HFFc6 (cell line): ENCODE measurements at places on chromosomes 12 and 14. TPM values are rescaled to one million over a fixed set of nuclear protein-coding genes. Genes with fewer than 3 reads are reported as not detected.

- H3K36me3 ChIP-seq, result no peaks in the 10 kb centered on the region
- H3K27ac ChIP-seq, result no peak overlapping the region
- no peak overlapping the region for H3K4me3 ChIP-seq
- H3K4me1 ChIP-seq, result peaks cover 12% of the 10 kb centered on the region
- H3K27me3 ChIP-seq, result peaks cover 4% of the 10 kb centered on the region
- no peak for DNase-seq
These were observed 182.0 kb downstream of the CAND1 start for GRCh38 chr12:67451206-67451605.

DNA sequence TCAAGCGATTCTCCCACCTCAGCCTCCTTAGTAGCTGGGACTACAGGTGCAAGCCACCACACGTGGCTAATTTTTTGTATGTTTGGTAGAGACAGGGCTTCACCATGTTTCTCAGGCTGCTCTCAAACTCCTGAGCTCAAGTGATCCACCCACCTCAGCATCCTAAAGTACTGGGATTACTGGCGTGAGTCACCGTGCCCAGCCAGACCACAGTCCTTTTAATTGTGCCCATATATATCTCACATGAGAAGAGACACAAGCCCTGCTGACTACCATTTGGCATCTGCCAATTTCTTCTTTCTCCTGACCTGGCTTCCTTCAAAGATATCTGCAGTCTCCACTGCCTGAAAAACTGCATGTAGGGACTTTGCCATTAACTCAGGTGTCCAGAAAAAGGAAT lies 142.5 kb downstream of the DPY19L2 start:
- no peaks in the 10 kb centered on the region for H3K4me1 ChIP-seq
- no peaks in the 10 kb centered on the region for H3K36me3 ChIP-seq
- H3K27me3 ChIP-seq, result no peaks in the 10 kb centered on the region
- no peak overlapping the region for H3K27ac ChIP-seq

GRCh38 chr12:110540048-110540447 lies 37.9 kb downstream of the RAD9B start:
- H3K4me3 ChIP-seq, result peak overlapping the region; percentile 61; the same call in 1 of the 2 replicates
- no peaks in the 10 kb centered on the region for H3K27me3 ChIP-seq
- H3K27ac ChIP-seq, result peak overlapping the region; percentile 77
- H3K4me1 ChIP-seq, result peaks cover 58% of the 10 kb centered on the region
- H3K36me3 ChIP-seq, result peaks cover 45% of the 10 kb centered on the region

The PMCH gene
- not detected in 3 replicates for total RNA-seq

The NAP1L1 gene
- total RNA-seq, result 512 to 597 TPM (median 584 TPM) in 3 replicates

GRCh38 chr14:37900561-37900960 lies 305.1 kb downstream of the TTC6 start:
- no peak for DNase-seq
- H3K36me3 ChIP-seq, result peaks cover 11% of the 10 kb centered on the region
- no peaks in the 10 kb centered on the region; the same call in 1 of the 2 replicates for H3K27me3 ChIP-seq
- H3K4me1 ChIP-seq, result peaks cover 73% of the 10 kb centered on the region
- H3K27ac ChIP-seq, result peak overlapping the region; percentile 29; the same call in 1 of the 2 replicates

GRCh38 chr12:90502070-90502469 lies 452.9 kb downstream of the CCER1 start:
- no peak overlapping the region for H3K4me3 ChIP-seq
- no peaks in the 10 kb centered on the region for H3K36me3 ChIP-seq
- no peak for DNase-seq
- no peaks in the 10 kb centered on the region for H3K27me3 ChIP-seq
- no peak overlapping the region for H3K27ac ChIP-seq

The KCNC2 gene
- not detected in 3 replicates for total RNA-seq

DNA sequence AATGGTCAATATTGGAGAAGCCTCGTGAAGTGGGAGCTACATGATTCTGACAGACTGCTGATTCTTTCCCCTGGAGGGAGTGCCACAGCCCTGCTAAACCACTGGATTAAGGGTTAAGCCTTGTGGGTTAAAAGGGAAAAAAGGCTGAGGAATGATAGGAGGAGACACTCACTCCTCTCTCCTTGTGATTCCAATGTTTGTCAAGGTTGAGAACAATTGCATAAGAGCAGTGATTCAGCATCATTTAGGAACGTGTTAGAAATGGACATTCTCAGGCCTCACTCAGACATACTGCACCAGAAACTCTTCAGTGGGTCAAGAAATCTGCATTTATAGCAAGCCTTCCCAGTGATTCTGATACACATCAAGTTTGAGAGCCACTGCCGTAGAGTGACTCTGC lies 87.8 kb upstream of the GZMB start:
- H3K27ac ChIP-seq, result no peak overlapping the region
- DNase-seq, result no peak
- H3K27me3 ChIP-seq, result peaks cover 4% of the 10 kb centered on the region
- no peaks in the 10 kb centered on the region for H3K4me1 ChIP-seq
- no peak overlapping the region for H3K4me3 ChIP-seq

The LRTM2 gene
- total RNA-seq, result not detected in 3 replicates

DNA sequence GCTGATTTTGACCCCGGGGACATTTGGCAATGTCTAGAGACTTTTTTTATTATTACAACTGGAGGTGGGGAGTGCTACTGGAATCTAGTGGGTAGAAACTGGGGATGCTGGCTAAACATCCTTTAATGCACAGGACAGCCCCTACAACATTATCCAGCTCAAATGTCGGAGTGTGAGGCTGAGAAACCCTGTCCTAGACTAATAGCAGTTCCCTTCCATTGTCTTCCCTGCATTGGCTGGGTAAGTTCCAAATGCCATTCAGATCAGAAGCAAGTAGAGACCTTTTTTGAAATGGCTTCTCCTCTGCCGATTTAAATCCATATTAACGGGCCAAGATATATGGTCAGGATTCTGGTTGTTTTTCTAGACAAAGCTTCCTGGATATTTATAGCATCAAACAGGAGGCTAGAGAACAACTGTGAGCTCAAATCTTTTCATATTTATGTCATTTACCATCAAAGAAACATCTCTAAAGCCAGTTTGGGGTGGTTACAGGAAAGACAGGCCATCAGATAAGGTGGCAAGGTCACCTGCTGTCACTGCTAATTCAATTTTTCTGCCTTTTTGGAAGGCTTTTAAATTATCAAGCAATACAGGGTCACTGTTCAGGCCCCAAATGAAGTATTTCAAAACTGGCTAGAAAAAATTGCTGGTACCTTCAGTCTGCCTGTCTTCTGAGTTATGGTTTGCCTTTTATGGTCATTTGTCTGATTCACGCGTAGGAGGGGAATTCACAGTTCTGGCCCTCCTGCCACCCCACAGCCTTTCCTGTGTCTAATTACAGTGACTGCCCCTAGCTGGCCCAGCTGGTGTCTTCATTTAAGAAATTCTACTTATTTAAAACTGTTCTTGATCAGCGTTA lies 20.1 kb upstream of the AKAP5 start:
- H3K36me3 ChIP-seq, result peaks cover 30% of the 10 kb centered on the region
- H3K27me3 ChIP-seq, result no peaks in the 10 kb centered on the region
- no peak for DNase-seq
- H3K4me3 ChIP-seq, result no peak overlapping the region
- peaks cover 23% of the 10 kb centered on the region for H3K4me1 ChIP-seq

DNA sequence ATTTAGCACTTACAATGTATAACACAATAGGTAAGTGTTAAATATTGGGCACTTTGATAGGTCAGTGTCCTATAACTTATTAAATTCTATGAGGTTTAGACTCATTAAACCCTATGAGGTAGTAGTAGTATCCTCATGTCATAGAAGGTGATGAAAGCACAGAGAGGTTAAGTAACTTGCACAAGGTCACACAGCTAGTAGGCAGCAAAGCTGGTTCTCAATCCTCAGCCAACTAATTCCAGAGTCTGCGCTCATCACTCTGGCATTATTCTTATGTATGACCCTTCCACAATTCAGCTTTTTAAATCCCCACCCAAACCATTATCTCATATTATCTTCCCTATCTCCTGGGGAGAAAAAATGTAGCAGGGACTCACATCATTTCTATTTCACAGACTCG lies 141.1 kb downstream of the KSR2 start:
- no peak overlapping the region for H3K4me3 ChIP-seq
- no peak overlapping the region for H3K27ac ChIP-seq
- peaks cover 28% of the 10 kb centered on the region for H3K4me1 ChIP-seq
- peaks cover 10% of the 10 kb centered on the region for H3K27me3 ChIP-seq

The TAS2R13 gene
- 0.13 to 0.23 TPM (median 0.18 TPM) in 3 replicates for total RNA-seq

- no peaks in the 10 kb centered on the region for H3K36me3 ChIP-seq
- DNase-seq, result no peak
- H3K4me3 ChIP-seq, result no peak overlapping the region
- H3K27ac ChIP-seq, result no peak overlapping the region
These were observed 25.0 kb downstream of the PDZRN4 start for GRCh38 chr12:41213107-41213506.

- H3K27ac ChIP-seq, result no peak overlapping the region
- no peaks in the 10 kb centered on the region for H3K36me3 ChIP-seq
- H3K27me3 ChIP-seq, result no peaks in the 10 kb centered on the region; the same call in 1 of the 2 replicates
- no peak for DNase-seq
These were observed 243.5 kb upstream of the LMO3 start for GRCh38 chr12:16849473-16849872.

The SERPINA12 gene
- not detected in 3 replicates for total RNA-seq

GRCh38 chr14:49868720-49869114 lies 16.1 kb upstream of the NEMF start:
- H3K27me3 ChIP-seq, result no peaks in the 10 kb centered on the region
- peak overlapping the region; percentile 93 for H3K4me3 ChIP-seq
- DNase-seq, result no peak
- peak overlapping the region; percentile 94 for H3K27ac ChIP-seq
- H3K36me3 ChIP-seq, result no peaks in the 10 kb centered on the region
